ENCODE measurements at places on chromosomes 13 and 19. TPM values are rescaled to one million over a fixed set of nuclear protein-coding genes. Genes with fewer than 3 reads are reported as not detected.

DNAAF3 gene
- total RNA-seq, result not detected

OSCAR gene
- total RNA-seq, result 1.6 TPM

SYCN gene
- not detected for total RNA-seq

DNA sequence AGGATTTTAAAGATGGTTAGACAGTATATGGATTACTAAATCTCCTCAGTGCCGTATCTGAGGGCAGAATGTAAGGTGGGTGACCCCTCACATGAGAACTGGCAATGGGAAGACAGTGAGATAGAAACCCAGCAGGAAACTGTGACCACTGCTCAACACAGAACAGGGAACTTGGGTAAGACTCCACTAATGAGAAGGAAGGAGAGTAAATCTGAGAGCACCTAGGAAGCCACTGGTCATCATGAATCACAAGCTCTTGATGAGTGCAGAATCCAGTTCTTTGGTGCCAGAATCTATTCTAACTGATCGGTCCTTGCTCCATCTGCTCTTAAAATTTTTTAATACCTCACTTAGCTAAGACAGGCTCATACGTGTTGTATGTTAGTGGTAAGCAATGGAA lies 261.8 kb downstream of the KLF12 start:
- no peak for DNase-seq

DNA sequence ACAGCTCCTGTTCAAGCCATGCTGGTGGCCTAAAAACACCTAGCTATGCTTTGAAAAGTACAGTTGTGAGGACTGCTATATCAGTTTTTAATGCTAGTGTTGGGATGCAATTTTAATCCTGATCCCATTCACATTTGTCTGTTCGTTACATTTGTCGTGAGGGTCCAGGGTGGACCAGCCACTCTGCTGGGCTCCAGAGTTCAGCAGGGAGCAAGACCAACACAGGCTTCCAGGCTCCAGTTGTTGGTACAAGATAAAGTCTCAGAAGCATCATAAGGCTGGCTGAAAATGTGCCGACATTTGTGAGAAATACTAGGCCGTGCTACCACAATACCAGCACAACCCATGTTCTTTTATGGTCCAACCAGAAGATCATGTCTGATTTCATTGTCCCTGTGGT lies 210.6 kb downstream of the SLC7A1 start:
- peak; percentile 88 for DNase-seq

- no peak for DNase-seq
These were observed 1256.6 kb upstream of the ATXN8OS start for GRCh38 chr13:68851026-68851425.

DNA sequence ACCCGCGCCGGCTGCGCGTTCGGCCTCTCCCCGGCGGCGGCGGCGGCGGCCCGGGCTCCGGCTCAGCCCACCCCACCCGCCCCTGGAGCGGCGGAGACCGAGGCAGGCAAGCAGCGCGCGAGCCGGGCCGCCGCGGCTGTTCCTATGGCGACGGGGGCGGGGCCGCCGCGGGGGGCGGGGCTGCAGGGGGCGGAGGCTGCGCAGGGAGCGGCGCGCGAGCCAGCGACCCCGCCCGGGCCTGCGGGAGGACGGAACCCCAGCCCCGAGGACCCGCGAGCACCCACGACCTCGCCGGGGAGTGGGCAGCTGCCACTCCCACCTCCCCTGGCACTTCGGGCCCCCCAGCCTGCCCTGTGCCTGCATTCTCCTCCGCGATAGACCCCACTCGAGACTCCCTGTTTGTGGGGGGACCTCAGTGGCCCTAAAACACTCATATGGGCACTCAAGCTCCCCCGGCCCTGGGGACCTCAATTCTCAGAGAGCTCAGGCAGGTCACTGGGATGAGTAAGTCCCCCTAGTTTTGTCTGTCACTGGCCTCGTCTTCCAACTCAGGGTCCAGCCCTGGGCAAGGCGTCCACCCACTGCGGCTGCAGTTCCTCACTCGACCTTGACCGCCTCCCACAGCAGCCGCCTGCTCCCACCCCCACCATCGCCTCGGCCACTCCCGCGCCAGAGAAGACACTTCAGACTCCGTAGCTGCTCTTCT lies at the start of gene CTXN1:
Gene CTXN1, minus strand, starts transcription at position 115 of the 706 bp plus-strand sequence. CDS start 597 bp downstream, outside the sequence.
- no peak for DNase-seq

- no peak for DNase-seq
These were observed 47.2 kb upstream of the LDLR start for GRCh38 chr19:11041966-11042627.

DNA sequence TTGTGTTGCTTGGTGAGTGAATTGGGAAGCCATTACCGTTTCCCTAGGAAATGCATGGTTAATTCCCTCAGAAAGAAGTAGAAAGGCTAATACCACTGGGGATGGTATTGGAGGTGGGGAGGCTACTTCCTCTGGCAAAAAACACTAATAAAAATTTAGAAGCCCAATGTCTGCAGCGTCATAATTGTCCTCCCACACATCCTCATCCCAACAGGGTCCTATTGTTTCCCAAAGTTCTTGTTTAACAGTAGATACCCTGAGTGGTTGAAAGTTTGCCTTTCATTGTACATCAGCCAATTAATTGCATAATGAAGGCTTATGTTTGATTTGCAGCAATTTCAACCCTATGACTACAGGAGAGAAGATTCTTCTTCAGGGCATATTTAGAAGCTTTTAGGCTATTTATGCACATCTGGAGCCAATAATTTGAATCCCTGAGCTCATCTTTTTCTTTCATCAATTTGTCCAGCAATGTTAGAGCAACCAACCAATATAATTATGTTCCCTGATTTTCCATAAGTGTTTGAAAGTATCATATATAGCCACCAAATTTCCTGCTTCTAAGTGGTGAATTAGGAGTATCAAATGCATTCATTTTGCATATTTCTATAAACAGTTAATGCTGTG lies 491.0 kb downstream of the SLITRK5 start:
- DNase-seq, result no peak

DNA sequence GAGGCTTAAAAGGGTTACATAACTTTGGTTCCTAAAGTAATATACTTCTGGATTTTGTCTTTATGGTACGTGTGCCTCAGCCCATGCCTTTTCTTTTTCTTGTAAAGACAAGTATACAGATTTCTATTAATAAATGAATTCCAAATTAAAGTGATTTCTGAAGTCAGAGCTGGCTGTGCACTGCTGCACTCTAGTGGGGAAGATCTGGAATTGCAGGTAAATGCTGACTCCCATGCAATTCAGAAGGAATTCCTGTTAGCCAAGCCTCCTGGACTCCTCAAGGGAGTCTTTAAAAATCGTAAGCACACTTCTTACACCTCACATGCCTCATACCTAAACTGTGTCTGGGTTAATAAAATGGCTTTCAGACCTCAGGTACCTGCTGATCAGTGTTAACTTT lies 118.4 kb upstream of the SLC7A1 start:
- no peak for DNase-seq

- no peak for DNase-seq
These were observed 76.1 kb downstream of the CYSLTR2 start for GRCh38 chr13:48729856-48730255.

GRCh38 chr19:50268501-50268900 lies 60.7 kb downstream of the KCNC3 start:
- no peak for DNase-seq

- DNase-seq, result no peak
These were observed 823.0 kb downstream of the PCDH9 start for GRCh38 chr13:66407128-66407527.

GRCh38 chr13:73230716-73231115 lies 171.9 kb downstream of the KLF5 start:
- no peak for DNase-seq
